ENCODE measurements at places on chromosomes 7 and 10.

- no peak for DNase-seq
Observed at GRCh38 chr10:21749788-21750187, 215.8 kb downstream of the MLLT10 start.

DNA sequence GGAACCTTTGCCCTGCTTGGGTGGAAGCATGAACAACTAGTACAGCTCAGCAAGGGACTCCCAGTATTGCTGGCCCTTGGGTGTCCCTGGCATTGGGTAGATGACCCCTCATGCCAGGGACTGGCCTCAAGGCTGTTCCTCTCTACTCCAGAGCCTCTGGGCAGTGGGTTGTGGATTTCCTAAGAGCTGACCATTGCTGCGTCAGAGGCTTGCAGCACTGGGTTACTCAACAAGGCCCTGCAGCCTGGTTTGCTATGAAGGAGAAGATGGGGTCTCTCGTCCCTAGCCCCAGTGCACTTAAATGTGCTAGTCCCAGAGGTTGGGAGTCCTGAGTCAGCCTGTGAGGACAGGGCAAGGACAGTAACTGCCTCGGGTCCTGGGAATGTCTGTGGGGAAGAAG lies 2.5 kb downstream of the VSIR start:
- DNase-seq, result peak; percentile 44

DNA sequence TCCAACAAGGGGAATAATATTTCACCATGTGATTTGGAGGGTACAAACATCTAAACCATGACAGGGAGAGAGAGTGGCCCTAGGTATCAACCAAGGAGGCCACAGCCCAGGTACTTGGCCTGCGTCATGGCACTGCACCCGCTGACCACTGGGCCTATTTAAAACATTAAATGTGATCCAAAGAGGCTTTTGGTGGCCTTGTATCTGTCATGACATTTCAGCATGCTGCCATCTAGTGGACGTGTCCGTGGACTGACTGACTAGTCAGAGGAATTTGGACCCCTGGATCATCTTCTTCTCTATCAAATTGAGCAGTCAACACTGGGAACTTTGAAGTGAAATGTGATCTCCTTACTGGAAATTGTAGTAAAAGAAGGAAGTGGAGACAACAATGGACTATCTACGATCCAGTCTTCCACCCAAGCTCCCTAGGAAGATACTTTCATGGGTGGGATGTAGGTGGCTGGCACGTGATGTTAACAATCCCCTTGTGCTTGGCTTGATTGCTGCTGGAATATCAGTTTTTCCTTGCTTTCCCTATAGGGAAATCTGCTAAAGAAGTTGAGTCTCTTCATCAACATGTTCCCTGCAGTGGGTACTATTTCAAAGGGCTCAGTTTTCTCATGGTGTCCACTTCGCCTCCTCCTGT lies 24.6 kb upstream of the ITGA8 start:
- peak; percentile 38 for DNase-seq

GRCh38 chr10:90602862-90603610 lies 254.8 kb downstream of the HTR7 start:
- no peak for DNase-seq

- DNase-seq, result no peak
Observed at GRCh38 chr7:131605280-131605878, 49.0 kb upstream of the PODXL start.

DNA sequence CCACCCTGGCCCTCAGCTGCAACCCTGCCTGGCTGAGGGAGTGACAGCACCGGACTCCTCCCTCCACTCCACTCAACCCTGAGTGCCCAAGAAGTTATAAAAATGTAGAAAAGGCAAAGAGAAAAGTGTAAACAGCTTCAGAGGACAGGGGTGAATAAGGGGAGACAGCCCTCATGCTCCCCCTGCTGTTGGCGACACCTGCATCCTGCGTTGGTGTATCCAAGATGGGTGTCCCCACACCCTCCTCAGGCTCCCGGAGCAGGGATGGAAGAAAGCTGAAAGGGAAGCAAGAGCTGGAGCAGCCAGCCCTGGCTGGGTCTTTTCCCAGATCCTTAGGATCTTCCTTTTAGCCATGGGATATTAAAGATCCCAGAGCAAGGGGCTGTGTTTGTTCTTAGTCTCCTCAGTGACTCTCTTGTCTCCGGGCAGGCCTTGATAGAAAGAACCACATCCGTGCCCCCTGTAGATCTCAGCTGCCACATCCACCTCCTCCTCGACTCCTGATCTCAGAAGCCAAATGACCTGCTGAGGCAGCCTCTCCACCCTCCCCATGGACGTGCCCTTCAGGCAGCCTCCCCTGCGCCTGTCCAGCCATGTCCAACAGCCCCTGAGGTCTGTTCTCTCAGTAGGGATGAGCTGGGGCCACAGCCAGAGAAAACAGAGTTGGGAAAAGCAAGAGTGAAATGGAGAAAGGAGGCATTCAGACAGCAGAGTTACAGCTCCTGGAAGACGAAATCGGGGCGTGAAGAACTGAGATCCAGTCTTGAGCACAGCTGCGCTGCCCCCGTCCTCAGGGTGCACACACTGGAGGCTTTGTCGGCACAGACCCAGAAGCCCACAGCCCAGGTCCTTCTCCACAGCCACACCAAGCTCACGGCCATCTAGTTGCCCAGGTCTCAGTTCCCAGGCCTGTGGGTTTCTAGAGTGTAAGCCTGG lies 6.8 kb downstream of the FAM131B start:
- DNase-seq, result no peak

DNA sequence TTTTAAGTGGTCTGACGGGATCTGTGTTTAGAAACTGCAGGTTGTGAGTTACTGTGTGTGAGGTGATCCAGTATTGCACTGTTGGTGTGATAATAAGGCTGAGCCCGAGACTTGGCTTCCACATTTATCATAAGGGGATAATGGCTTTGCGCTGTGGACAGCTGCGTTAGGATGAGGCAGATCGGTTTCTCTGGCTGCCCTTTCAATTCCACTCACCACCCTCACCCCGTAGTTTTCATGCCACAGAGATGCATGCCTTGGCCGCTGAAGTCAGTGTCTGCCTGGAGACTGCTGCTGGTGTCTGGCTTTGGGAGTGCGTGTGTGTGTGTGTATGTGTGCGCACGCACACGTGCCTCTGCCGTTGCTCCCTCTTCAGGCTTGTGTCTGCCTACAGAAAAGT lies 273.0 kb downstream of the CCDC3 start:
- peak; percentile 67 for DNase-seq

DNA sequence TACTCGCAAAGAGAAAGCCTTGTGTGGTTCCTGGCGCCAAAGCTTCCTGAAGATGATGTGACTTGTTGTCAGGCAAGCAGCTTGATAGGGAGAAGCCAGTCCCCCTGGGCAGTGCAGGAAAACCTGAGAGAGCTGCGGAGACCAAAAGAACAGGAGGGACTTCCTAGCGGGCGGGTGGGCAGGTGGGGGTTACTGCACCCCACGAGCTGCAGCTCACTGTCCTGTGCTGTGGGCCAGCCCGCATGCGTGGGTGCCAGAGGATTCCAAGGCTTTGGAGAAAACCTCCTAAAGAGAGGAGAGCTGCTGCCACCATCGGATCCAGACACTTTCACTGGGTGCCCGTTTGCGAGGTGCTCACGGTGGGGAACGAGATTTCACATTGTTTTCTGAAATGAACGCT lies 145.1 kb downstream of the ACTR3B start:
- DNase-seq, result no peak

DNA sequence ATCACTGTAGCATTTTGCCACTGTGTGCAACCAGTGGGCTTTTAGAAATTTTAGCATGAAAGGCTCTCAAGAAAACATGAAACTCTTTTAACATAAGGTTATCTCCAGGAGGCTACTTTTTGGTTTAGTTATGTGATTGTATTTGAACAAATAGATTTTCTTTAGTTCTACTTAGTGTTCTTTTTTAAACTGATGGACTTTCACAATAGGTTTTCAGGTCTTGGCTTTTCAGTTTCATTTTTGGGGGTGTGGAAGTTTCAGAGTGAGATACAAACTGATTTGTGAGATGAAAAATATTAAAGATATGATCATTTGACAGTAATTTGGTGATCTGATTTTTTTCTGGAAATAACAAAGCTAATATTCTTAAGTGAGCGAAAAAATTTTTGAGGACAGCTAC lies 344.1 kb downstream of the PHF14 start:
- no peak for DNase-seq

DNA sequence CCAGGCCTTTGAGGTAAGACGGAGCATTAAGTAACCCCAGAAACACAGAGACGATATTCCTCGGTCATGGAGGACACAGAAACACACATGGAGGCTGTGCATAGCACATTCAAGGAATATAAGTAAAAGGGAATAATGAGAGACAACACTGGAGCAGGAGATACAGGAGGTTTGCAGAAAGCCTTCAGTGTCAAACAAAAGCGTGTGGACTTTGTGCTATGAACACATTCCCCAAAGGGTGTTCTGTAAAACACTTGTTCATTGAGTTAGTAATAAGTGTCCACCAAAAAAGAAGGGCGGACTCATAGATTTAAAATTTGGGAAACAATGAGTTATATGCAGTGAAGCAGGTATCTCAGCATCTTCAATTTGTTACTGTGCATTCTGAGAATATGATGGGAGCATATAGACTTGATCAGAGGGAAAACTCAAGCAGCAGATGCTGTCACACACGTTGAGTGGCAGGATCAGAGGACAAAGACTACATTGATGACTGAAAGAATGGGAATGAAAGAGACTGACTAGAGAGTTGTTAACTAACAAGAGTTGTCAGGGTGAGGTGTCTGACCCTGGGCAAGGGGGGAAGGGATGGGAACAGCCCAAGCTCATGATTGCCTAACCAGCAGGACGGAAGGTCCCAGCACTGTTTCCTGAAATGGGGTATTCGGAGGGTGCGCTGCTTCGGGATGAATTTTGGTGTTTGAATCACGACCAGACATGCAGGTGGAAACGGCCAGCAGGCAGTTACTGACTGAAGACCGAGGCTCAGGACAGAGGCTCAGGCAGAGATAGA lies 85.2 kb upstream of the VIPR2 start:
- no peak for DNase-seq

DNA sequence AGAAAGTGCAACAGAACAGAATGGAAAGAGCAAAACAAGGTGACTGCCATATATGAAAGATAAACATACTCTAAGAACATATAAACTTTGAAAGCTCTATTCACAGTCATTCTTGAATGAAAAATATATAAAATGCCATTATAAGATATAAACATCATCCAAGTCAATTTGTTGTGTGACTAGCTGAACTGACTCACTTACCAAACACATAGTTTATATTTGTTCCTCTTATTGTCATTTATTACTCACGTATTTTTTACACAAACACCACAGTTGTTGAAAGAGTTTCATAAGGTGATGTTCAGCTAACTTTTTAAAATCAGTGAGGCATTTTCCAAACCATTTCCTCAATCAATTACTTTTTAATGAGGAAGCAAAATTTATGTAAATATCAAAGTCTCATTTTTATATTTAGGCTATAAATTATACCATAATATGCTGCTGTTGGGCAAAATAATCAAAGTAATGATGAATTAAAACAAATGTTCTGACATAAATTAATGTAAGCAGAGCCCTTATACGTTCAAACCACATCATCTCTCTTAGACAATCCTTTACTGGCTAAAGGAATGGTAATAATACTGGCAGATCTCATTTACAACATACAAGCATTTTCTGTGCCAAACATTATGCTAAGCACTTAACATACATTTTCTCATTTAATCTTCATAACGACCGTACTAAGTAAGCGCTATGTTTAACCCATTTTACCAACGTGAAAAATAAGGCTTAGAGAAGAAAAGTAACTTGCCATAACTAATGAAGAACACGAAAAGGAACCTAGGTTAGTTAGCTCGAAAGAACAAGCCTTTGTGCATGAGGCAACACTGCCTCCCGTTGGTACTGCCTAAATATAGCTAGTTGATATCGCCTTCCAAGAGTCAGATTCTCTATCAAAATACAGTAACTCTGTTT lies 7.3 kb downstream of the LRRN3 start:
- DNase-seq, result peak; percentile 76

- no peak for DNase-seq
Observed at GRCh38 chr10:110772454-110773025, 99.2 kb upstream of the PDCD4 start.

DNA sequence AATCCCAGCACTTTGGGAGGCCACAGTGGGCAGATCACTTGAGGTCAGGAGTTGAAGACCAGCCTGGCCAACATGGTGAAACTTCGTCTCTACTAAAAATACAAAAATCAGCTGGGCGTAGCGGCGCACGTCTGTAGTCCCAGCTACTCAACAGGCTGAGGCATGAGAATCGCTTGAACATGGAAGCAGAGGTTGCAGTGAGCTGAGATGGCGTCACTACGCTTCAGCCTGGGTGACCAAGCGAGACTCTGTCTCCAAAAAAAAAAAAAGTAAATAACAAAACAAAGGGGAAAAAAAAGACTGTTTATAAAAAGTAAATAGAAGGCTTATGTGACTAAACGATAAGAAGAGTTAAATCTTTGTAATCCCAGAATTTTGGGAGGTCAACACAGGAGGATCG lies 15.0 kb upstream of the DNMBP start:
- no peak for DNase-seq

GRCh38 chr10:115432188-115432819 lies 339.1 kb downstream of the ATRNL1 start:
- DNase-seq, result peak; percentile 29

DNA sequence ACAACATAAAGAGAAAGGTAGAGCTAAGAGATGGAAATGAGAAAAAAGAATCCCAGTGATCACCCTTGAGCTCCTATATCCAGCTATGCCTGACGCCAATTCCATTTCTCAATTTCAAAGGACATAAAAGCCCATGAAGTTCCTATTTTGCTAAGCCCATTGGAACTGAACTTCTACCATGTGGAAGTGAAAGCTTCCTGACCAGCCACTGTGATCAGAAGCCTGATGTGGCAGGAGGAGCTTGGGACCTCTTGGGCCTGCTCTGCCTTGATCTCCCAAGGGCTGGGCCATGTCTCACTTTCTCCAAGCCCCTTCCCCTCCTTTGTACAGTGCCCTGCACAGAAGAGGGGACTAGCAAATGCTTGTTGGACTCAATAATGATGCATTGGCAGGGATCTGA lies 52.7 kb downstream of the PRLHR start:
- no peak for DNase-seq

GRCh38 chr7:37784015-37784414 lies 64.4 kb upstream of the NME8 start:
- no peak for DNase-seq

GRCh38 chr7:620056-620455 lies 100.4 kb upstream of the PDGFA start:
- DNase-seq, result no peak

DNA sequence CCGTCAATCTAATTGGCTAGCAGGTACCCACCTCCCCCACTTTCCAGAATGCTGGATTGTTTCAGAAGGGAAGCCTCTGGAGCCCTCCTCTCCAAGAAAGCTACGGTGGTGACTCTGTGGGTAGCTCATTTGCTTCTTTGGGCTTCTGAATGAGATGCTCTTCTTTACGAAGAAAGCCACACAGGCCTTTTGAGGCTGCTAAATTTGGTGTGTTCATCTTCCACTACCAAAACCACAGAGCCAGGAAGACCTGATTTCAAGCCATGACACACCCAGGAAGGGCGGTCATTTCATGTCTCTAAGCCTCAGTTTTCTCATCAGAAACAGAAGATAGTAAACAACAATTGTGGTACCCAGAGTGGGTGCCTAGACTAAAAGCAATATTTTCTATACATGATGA lies 901.2 kb downstream of the KCNMA1 start:
- DNase-seq, result no peak

- DNase-seq, result no peak
Observed at GRCh38 chr10:2812631-2813030, 254.7 kb upstream of the PFKP start.

GRCh38 chr10:109027534-109028185 lies 895.7 kb downstream of the XPNPEP1 start:
- no peak for DNase-seq

- DNase-seq, result peak; percentile 41
Observed at GRCh38 chr10:28678687-28679457, 1.6 kb downstream of the BAMBI start.
